Endodermal cell (in vitro differentiated cells): ENCODE measurements at places on chromosomes 2 and 18.

DNA sequence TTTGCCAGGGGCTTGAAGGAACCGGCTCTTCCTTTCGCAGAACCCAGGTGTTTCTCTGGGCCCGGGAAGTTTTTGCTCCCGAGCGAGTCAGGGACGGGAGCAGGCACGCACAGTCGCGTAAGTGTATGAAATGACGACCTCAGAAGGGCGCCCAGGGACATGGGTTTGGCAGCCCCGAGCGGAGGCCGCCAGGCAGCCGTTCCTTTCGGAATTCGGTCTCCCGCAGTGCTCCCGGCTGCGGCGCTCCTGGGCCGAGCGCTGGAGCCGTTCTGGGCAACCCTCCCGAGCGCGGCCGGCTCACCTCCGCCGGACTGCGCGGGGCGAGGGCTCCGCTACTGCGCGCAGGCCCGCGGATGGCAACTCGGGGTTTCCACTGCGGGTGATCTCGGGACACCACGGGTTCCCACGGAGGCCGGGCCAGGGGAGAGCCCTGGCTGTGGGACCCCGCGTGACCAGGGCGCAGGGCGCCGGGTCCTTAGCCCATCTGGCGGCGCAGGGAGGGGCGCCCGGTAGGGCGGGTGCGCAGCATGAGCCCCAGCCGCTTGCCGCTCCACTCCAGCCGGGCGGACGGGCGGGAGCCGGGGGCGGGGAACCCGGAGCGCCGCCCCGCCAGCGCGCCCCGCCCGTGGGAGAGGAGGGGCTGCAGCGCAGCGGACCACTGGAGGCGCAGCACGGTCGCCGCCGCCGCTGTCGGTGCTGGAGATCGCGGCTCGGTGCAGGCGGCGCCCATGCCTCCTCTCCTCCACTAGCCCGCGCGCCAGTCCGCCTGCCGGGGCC, at the start of gene OSBPL6:
TSS of gene OSBPL6 (plus strand) at position 690 of the 777 bp plus-strand sequence. CDS start 111,673 bp downstream, outside the sequence.
- DNase-seq = peak; percentile 90

DNA sequence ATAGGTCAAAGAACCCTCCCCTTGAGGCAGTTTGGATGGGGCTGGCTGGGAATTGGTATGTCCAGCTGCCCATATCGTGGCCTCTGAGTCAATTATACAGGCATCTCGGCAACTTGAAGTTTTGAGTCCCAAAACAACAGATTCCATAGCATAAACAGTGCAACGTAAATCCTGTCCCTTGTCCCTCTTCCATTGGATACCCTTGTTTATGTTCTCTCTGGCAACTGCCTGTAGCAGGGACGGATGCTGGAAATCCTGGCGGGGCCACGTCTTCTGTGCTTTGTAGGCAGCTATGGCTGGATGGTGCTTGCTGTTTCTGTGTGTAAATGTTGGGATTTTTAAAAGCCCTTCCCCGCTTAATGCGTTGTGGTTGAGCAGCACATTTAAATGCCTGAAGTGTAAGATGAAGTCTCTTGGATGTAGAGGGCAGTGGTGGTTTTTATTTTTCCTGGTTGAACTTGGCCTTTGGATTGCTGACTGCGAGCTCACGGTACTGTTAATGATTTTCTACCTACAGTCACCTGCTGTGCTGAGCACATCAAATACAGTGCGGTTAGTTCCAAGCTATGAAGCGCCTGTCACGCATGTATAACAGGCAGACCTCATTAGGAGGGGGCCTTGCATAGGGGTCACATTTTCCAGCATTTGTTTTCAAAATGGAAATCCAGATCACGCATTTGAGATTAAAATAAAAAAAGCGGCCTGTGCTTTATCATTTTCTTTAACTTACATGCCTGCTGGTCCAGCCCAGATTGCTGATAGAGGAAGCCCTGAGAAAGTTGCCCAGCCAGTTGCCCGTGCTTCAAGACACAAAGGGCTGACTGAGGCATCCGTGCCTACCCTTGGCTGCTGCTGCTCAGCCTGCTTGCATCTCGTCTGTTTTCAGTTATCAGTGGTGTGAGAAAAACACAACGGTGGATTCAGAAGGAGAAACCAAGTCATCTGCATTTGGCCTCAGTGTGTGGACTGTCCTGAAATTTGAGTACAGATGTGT, 84.7 kb downstream of the NEDD4L start:
- DNase-seq = no peak

DNA sequence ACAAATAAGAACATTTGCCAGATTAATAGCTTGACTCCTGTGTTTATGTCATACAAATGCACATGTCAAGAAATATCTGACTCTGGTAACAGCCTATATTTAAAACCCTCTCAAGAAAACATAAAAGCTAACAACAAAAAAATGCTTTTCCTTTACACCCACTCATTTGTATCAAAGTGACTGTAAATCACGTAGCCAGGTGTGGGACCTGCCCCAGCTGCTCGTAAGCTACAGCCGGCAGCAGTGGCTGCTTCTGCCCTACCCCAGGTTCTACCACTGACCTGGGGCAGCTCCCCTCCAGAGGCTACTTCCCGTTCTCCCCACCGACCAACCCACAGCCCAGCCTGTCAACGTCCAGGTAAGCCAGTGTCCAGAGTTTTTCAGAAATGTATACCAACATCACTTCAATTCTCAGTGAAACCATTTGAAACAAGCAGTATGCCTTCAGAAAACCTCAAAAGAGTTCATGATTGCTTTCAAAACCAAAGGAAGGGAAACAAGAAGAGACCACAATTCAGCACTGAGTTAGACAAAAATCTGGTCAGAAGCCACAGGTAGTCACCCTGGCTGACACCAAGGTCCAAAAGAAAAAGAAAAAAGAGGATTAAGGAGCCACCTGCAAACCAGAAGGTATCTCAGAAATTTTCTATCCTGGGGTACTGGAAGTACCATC, 40.4 kb downstream of the KIDINS220 start:
- DNase-seq = no peak

DNA sequence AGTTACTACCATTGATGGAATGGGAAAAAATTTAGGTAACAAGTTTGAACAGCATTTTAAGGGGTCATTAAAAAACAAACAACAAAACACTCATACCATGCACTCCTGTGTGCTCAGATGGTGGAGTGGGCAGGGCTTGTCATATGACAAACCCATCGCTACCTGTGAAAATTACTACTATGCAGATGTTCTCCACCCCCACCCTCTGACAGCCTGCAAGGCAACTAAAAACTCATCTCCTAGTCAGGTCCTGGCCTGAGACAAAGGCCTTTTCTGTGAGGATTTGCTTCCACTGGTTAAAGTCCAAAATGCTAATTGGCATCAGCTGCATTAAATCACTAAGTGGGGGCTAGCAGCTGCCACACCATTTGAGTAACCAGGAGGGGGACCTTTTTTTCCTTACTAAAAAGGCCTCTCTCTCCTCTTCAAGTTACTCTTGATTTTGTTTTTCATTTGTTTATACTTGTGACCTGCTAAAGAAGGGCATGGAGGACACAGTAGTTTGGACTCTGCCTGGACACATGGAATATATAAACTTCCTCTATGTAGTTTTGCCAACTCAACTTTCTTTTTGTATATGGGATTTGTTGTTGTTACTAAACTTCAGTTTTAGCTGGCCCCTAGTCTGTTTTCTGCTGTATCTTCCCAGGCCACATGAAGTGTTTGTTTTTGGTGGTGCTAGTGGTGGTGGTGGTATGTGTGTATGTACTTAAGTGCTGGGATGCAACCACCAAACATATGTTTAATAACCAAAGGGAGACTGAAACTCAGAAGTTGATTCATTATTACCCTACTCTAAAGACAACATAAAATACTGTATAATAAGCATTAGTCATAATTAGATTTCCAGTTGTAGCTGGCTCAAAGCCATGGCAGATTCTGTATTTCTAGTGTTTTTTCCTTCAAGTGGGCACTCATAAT, 121.3 kb downstream of the MAP4K4 start:
- DNase-seq = no peak

DNA sequence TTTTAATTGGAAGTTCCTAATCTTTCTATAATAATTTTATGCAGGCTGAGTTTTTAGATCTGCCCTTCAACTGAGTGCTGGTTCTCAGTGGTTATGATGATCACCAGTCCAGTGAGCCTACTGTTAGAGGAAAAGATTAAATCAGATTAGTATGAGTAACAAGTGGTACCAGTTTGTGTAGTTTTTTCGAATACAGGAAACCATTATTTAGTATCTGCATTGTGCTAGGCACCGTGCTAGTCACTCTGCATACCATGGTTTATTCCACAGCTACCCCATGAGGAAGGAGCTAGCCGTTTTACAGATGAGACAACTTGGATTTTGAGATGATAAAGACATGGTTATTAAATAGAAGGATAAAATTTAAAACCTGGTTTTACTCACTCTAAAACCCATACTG, 6.1 kb downstream of the PSMD1 start:
- no peak for DNase-seq

GRCh38 chr2:235560345-235560744, 66.5 kb downstream of the AGAP1 start:
- no peak for DNase-seq

DNA sequence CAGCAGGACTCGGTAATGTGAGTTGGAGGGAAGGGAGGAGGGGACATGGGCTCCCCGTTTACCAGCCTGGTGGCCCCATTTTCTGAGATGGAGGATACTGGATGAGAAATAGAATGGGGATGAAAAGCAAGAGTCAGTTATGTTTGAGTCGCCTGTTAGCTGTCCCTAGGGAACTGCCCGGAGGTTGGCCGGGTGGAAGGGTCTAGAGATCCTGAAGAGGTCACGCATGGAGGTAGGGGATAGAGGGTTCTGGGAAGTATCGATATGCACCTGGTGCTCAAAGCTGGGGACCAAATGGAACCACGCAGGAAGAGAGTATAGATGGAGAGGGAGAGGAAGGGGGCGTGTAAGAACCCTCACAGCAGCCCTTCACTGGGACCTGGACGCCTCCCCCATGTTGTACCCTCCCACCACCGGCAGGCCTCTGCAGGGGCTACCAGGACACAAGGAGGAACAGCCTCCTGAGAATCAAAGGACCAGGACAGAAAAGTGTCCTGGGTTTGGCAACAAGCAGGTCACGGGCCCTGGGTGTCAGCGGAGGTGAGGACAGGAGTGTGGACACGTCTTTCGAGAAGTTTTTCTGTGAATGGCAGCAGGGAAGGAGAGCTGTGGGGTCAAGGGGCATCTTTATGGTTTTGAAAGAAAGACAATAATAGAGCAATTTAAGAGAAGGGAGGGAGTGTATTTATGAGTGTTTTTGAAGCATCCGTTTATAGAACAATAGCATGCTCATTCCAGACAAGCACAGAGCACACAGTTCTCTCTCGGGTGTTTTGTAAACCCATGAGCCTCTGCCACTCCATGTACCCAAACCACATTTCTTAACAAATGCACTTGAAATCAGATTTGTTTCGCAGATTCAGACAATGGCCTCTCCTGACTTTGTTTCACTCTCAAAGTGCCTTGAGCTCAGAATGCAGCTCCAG, 132.2 kb downstream of the SMAD7 start:
- DNase-seq = peak; percentile 32

DNA sequence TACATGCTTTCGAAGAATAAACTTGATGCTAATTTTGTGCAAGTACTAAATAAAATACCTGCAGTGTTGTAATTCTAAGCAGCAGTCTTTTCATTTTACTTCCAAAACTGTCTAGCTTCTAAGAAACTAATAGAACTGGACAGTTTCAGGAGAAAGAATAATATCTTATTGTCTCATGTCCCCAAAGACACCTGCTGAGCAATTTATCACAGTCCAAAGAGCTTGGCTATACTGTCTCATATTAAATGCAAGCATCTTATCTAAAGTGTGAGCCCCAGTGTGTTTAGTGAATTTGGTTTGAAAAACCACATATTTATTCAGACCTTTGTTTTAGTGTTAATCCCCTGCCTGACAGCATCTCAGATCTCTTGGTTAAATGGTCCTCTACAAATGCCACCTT, 374.3 kb downstream of the TMX3 start:
- no peak for DNase-seq

DNA sequence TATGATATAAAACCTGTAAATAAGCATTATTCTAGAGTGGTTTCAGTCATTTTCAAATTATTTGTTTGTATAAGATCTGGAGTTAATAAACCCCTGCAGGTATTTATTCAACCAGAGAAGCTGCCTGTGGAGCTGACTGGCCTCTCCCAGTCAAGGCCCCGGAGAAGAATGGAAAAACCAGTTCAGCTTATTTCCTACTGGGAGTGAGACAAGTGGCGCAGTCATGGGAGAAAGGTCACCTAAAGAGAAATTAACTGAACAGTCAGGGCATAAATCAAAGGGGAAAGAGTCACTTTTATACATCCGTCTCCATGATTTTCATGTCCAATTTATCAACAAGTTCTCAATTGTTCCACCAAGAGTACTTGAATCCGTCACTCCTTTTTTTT, 240.9 kb downstream of the RNF152 start:
- DNase-seq = no peak

DNA sequence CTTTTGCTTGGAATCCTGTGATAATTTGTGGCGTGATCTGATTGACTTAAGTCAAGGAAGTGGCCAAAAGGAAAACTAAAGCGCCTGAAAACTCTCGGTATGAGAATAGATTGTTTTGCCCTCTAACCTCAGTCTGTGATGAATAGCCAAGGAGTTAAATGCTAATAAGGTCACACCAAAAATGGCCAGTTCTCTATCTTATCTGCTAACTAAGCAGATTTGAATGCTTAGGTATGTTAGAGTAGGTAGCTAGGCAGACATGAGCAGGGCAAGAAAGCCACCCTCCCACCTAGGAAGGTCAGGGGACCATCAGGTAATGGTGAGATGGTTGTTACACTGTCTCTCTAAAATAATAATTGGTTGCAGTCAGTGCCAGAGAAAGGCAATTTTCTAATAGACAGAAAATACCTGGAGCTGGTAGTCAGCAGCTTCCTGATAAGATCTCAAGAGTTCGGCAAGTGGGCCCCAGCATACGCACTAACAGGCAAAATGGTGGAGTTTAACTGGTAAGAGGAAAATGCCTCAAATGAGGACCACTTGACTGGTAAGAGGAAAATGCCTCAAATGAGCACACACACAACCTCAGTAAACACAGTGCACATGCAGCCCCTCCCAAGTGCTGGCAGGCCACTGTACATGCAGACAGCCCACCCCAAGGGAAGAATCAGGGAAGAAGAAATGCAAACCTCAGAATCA, 468.4 kb downstream of the MBD2 start:
- DNase-seq = no peak

GRCh38 chr2:7392076-7392787, 475.0 kb downstream of the RNF144A start:
- peak; percentile 49 for DNase-seq
